Heart left ventricle (tissue), 16 donors: ENCODE measurements at places on chromosomes 12 and 14. TPM values are rescaled to one million over a fixed set of nuclear protein-coding genes. Genes with fewer than 3 reads are reported as not detected.
A peak's percentile ranks its signal among the peaks of the same experiment; 100 is the strongest.

Gene SPX
- total RNA-seq: 20.0 TPM

Gene PPP2R5C
- 134 TPM for total RNA-seq

Gene KRT6C
- total RNA-seq: not detected

Gene SERPINA10
- total RNA-seq: not detected

Gene CERS5
- 9.3 TPM for total RNA-seq

Gene LRP1-AS
- not detected for total RNA-seq

Gene NKX2-1
- not detected for total RNA-seq

Gene GDF3
- not detected for total RNA-seq

DNA sequence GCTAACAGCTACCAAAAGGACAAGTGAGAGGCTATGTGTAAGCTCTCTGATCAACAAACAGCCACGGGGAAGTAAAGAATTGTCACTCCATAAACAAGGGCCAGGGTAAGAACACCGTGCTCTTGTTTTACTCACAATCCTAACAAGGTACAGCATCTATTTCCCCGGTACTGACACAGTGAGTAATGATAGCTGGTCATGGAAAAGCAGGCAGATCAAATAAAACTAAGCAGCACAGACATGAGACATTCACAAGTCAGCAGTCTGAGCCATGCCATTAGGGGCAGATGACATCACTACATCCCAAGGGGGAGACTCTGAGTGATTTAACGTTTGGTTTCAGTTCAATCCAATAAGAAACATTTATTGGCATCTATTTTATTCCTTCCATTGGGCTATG lies 54.4 kb downstream of the ARL6IP4 start:
- H3K4me1 ChIP-seq: no peaks in the 10 kb centered on the region
- H3K27me3 ChIP-seq: no peaks in the 10 kb centered on the region
- H3K27ac ChIP-seq: no peak overlapping the region
- no peak overlapping the region for H3K4me3 ChIP-seq

DNA sequence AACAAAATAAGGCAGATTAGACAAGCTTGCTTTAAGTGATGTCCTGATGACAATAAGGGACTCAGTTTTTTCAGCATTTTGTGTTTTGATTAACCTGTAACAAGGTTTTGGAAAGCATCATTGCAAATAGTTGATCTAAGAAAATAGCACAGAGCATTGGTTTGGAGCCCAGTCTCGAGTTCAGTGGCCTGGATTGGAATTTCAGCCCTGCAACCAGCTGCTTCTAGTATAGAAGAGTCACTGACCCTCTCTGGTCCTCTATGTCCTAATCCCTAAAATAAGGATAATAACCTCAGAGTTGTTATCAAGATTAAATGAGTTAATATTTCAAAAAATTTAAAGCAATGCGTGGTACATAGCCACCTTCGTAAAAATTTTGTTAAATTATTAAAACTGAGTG lies 25.5 kb downstream of the PDZRN4 start:
- DNase-seq: no peak
- H3K4me1 ChIP-seq: no peaks in the 10 kb centered on the region
- no peaks in the 10 kb centered on the region for H3K36me3 ChIP-seq
- H3K4me3 ChIP-seq: no peak overlapping the region

DNA sequence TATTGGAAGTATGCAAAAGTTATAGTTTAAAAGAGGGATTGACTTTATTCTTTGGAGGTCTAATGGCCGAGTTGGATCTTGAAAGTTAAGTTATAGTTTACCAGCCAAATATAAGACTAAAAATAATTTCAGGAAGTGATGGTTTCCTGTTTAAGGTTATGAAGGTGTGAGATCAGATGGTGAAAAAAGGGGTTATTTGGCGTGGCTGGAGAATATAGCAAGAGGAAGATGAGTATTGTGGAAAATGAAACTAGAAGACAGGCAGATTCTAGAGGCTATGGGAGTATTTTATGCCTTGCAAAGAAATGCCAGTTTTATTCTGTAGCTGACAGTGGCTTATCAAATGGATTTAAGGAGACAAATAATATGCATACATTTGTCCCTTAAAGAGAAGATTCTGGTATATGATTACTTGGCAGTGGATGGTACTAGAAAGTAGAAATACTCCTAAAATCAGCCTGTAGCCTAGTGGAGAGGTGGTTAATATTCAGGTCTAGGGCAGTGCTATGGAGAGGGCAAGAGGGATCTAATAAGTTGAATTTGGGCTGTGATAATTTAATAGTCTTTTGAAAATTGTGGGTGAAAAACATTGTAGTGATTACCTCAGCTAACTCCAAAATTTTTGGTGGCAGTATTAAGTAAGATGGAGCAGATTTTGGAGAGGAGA lies 1091.8 kb upstream of the ATXN7L3B start:
- no peaks in the 10 kb centered on the region for H3K4me1 ChIP-seq
- H3K27me3 ChIP-seq: no peaks in the 10 kb centered on the region
- no peak overlapping the region for H3K27ac ChIP-seq
- no peak for DNase-seq
- no peak overlapping the region for H3K4me3 ChIP-seq

DNA sequence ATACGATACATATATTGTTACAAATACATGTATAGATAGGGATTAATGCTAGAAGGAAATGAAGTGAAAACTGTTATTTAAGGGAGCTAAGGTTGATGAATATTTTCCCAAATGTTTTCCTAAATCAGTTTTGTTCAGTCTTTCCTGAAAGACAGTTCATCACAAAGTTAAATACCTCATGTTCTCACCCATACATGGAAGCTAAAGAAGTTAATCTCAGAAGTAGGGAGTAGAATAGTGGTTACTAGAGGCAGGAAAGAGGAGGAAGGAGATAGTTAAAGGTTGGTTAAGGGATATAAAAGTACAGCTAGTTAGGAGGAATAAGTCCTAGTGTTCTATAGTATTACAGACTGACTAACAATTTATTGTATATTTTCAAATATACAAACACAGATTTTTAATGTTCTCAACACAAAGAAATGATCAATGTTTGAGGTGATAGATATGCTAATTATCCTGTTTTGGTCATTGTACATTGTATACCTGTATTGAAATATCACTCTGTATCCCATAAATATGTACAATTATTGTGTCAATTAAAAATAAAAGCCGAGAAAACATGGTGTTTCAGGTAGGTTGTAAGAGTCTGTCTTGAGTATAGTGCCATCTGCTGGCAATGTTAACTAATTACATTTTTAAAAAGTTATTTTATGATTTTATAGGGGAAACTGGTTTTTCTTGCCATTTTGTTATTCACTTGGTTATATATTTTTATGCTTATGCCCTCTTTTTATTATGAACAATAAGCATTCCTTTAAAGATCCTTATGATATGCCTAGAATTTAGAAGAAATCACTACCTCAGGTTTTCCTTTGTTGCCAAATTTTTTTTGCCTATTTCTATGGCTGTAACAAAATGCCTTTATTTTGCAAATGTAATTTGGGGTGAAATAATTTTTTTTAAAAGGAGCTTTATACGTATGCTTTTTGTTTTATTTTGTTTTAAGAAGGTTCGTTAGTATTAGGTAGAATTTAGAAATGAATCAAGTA lies 26.9 kb downstream of the ZDHHC17 start:
- H3K4me3 ChIP-seq: no peak overlapping the region
- no peaks in the 10 kb centered on the region for H3K27me3 ChIP-seq
- DNase-seq: no peak

GRCh38 chr12:2344885-2345284 lies 292.1 kb downstream of the CACNA1C start:
- DNase-seq: no peak
- no peaks in the 10 kb centered on the region for H3K36me3 ChIP-seq
- H3K4me3 ChIP-seq: no peak overlapping the region

GRCh38 chr14:77838831-77839511 lies 39.1 kb downstream of the ADCK1 start:
- no peak for DNase-seq
- no peak overlapping the region for H3K4me3 ChIP-seq
- H3K27ac ChIP-seq: no peak overlapping the region
- H3K27me3 ChIP-seq: no peaks in the 10 kb centered on the region
- H3K36me3 ChIP-seq: peaks cover 3% of the 10 kb centered on the region

- DNase-seq: no peak
- H3K4me3 ChIP-seq: no peak overlapping the region
- no peaks in the 10 kb centered on the region for H3K4me1 ChIP-seq
Measured at GRCh38 chr12:23618718-23619117, 330.8 kb downstream of the SOX5 start.

- H3K27ac ChIP-seq: peak overlapping the region; percentile 57
- DNase-seq: no peak
- H3K4me1 ChIP-seq: peaks cover 92% of the 10 kb centered on the region
- H3K4me3 ChIP-seq: no peak overlapping the region
Measured at GRCh38 chr12:111440152-111440551, 34.4 kb downstream of the SH2B3 start.

GRCh38 chr14:67133144-67133543 lies 56.1 kb upstream of the GARIN2 start:
- no peak for DNase-seq
- no peak overlapping the region for H3K27ac ChIP-seq
- H3K4me1 ChIP-seq: no peaks in the 10 kb centered on the region
- peaks cover 3% of the 10 kb centered on the region for H3K36me3 ChIP-seq
- H3K27me3 ChIP-seq: no peaks in the 10 kb centered on the region

- no peaks in the 10 kb centered on the region for H3K27me3 ChIP-seq
- DNase-seq: peak; percentile 58
- peaks cover 12% of the 10 kb centered on the region for H3K36me3 ChIP-seq
Measured at GRCh38 chr14:64778104-64778754, 74.0 kb downstream of the PLEKHG3 start.

GRCh38 chr12:110600254-110600653 lies 13.7 kb upstream of the TCTN1 start:
- H3K4me1 ChIP-seq: no peaks in the 10 kb centered on the region
- H3K27ac ChIP-seq: no peak overlapping the region
- no peak for DNase-seq
- no peak overlapping the region for H3K4me3 ChIP-seq

- no peak for DNase-seq
- peaks cover 29% of the 10 kb centered on the region for H3K4me1 ChIP-seq
- H3K27me3 ChIP-seq: no peaks in the 10 kb centered on the region
- peak overlapping the region; percentile 67 for H3K27ac ChIP-seq
Measured at GRCh38 chr12:50257236-50258166, 25.8 kb downstream of the LIMA1 start.

DNA sequence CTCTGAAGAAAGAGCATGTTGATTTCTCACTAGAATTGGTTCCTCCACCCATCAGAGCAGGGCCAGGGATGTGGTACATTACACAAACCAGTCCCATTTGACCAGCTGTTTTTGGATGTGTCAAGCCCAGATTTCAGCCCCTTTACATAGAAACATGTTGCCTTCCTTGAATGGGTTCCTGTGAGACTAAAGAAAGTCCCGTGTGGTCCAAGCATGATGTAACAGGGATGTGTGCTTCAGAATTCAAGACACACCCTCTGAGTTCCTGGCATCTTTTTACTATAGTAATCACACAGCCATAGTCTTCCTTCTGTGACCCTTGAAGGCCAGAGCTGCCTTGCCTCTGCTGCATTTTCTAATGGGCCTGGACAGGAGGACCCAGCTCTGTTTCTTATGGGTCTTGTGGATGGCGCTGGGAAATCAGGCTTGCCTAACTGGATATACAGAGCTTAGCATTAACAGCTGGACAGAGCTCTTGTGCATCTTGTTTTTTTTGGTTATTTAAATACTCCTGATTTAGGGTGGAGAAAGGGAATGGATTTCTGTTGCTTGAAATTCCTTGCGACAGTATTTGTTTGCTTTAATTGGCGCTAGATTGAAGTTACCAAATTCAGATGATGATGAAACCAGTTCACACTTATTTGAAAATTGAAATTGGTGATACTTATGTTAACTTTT lies 341.0 kb downstream of the ZFP36L1 start:
- no peaks in the 10 kb centered on the region for H3K27me3 ChIP-seq
- no peak for DNase-seq
- no peaks in the 10 kb centered on the region for H3K36me3 ChIP-seq
- no peaks in the 10 kb centered on the region for H3K4me1 ChIP-seq
- H3K27ac ChIP-seq: peak overlapping the region; percentile 20

DNA sequence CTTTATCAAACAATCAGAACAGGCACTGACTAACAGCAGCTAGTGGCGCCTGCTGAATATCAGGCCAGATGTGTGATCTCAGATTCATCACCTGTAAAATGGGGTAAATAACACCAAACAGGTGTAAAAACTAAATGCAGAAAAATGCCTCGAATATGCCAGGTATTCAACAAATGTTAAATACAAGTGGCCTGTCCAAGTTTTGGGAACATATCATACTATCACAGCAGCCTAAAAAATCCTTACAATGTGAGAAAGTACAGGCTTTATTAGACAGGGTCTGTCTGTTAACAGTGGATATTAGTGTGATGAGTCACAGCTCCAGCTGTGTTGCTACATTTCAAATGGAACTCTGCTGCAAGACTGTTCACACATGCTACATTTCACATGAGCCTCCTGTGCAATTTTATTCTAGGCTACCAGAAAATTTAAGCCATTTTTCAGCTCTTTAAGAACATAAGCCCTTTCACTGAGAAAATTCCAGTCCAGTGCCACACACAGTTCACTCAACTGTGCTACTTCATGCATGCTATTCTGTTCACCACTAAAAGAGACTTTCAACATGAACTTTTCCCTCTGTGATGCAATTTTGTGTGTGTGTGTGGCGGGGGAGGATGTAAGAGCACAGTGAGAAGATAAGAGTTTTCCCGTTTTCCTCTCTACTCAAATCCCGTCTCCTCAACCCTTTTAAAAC lies 56.7 kb downstream of the MSRB3 start:
- peak; percentile 27 for DNase-seq
- no peak overlapping the region for H3K4me3 ChIP-seq
- H3K36me3 ChIP-seq: peaks cover 6% of the 10 kb centered on the region
- peaks cover 4% of the 10 kb centered on the region for H3K4me1 ChIP-seq
- H3K27me3 ChIP-seq: no peaks in the 10 kb centered on the region

GRCh38 chr12:75603475-75603874 lies 92.1 kb upstream of the KRR1 start:
- no peaks in the 10 kb centered on the region for H3K4me1 ChIP-seq
- no peaks in the 10 kb centered on the region for H3K36me3 ChIP-seq
- H3K27me3 ChIP-seq: no peaks in the 10 kb centered on the region
- no peak overlapping the region for H3K27ac ChIP-seq
- no peak overlapping the region for H3K4me3 ChIP-seq

GRCh38 chr12:32302218-32303173 lies 96.9 kb upstream of the FGD4 start:
- DNase-seq: no peak
- no peak overlapping the region for H3K27ac ChIP-seq
- H3K36me3 ChIP-seq: peaks cover 4% of the 10 kb centered on the region
- no peak overlapping the region for H3K4me3 ChIP-seq
- no peaks in the 10 kb centered on the region for H3K27me3 ChIP-seq

DNA sequence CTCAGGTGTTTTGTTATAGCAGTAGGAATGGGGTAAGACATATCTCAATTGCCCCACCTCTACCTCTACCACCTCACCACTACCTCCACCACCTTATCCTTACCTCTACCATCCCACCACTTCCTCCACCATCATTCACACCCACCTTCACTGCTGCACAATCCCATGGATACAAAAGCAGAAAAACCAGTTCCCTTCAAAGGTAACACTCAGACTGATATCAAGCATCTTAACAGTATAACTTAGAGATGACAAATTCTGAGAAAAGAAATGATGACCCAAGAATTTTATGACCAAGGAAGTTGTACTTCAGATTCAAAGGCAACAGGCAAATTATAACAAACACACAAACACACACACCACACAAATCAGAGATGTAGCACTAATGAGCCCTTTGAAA lies 189.4 kb downstream of the NUAK1 start:
- no peaks in the 10 kb centered on the region for H3K27me3 ChIP-seq
- no peak overlapping the region for H3K27ac ChIP-seq
- H3K36me3 ChIP-seq: no peaks in the 10 kb centered on the region
- no peak for DNase-seq
- peaks cover 20% of the 10 kb centered on the region for H3K4me1 ChIP-seq

GRCh38 chr12:122079033-122079531 lies 526 bp downstream of the MLXIP start:
- H3K27ac ChIP-seq: peak overlapping the region; percentile 79
- DNase-seq: no peak
- peaks cover 25% of the 10 kb centered on the region for H3K4me1 ChIP-seq
- H3K36me3 ChIP-seq: peaks cover 4% of the 10 kb centered on the region
